GM18507 (cell line): ENCODE measurements at places on chromosomes 2 and 18.

- no peak for DNase-seq
Measured at GRCh38 chr18:29154758-29155725, 978.1 kb upstream of the CDH2 start.

- DNase-seq, result no peak
Measured at GRCh38 chr2:58968885-58969284, 727.8 kb upstream of the FANCL start.

DNA sequence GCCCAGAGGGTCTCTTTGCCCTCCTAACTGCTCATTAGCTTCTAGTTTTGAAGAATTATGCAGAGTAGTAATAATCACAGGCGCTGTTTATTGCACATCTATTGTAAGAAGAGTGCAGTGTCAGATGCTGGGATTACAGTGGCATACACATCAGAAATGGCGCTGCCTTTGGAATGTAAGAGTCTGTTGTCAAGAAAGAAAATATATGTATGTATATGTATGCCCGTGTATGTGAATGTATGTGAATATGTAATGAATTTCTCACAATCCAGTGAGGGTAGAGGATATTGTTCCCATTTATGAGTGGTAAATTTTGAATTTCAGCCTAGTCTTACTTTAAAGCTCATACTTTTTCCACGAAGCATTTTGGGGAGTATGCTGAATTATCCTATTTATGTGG, 127.5 kb downstream of the PARD3B start:
- DNase-seq, result no peak

DNA sequence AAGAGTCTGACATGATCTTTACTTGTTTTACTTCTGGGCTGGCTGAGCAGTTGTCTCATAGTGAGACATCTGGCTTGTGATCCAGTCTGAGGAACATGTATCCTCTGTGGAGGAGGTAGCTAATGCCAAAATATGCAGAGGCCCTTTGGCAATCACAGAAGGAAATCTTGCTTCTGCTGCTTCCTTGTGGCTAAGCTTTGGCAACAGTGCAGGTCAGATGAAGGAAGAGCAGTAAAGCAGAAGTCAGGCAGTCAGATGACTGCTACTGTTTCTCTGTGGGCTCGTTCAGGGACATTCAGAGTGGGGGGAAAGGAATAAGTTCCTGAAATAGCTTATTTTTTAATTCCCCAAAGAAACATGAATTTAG, 22.3 kb downstream of the DOK1 start:
- DNase-seq, result no peak

DNA sequence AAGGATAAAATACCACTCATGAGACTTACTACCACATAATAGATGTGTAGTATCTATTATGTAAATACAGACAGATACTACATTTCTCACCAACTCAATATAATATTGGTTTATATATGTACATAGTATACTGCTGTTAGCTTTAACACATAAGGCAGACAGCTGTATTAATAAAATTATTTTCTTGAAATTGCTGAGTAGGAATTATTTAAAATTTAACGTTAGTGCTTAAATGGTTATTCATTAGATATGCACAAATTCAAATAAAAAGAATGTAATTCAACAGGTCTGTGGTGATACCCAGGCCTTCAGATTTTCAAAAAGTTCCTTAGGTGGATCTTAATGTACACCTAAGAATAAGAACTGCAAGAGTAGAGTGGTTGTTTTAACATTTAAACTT, 59.0 kb downstream of the PRPF40A start:
- DNase-seq, result no peak

DNA sequence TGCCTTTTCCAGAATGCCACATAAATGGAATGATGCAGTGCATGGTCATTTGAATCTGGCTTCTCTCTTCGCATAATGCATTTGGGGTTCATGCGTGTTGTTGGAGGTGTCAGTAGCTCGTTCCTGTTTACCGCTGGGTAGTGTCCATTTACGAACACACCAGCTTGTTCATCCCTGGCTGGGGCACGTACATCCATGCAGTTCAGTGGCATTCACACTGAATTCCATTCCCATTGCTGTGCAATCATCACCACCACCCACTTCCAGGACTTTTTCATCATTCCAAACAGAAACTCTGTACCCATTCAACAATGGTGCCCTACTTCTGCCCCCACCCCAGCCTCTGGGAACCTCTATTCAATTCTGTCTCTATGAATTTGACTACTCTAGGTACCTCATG, 14.7 kb upstream of the CIDEA start:
- DNase-seq, result no peak

DNA sequence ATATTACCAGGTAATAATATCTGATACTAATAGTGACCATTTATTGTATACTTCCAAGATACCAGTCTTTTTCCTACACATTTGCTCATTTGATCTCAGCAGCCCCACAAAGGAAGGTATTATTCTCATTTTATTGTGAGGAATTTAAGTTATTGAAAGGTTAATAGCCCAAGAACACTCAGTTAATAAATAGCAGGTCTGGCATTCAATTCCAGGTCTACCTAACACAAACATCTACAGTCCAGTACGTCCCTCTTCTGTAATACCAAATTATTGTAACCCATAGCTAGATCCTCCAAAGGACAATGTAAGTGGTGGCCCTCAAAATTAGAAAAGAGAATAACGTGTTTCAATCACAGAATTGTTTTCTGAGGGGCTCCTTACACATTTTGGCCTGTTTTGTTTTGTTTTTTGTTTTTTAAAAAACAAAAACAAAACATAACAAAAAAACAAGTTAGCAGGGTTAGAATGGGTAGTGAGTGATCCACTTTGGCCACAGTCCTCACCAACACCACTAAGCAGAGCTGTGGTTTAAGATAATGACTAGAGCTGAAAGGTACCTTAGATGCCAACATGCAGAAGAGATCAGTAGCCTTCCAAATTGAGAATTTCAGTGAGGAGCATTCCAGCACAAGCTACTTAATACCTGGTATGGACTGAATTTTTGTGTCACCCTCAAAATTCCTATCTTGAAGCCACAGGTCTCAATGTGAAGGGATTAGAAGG, 137.5 kb downstream of the DYM start:
- DNase-seq, result no peak

GRCh38 chr2:178068823-178069454, 3.6 kb downstream of the PDE11A start:
- no peak for DNase-seq

GRCh38 chr2:119283873-119284331, 60.3 kb downstream of the STEAP3 start:
- DNase-seq, result no peak

GRCh38 chr2:71611781-71612527, 158.6 kb downstream of the DYSF start:
- DNase-seq, result no peak

DNA sequence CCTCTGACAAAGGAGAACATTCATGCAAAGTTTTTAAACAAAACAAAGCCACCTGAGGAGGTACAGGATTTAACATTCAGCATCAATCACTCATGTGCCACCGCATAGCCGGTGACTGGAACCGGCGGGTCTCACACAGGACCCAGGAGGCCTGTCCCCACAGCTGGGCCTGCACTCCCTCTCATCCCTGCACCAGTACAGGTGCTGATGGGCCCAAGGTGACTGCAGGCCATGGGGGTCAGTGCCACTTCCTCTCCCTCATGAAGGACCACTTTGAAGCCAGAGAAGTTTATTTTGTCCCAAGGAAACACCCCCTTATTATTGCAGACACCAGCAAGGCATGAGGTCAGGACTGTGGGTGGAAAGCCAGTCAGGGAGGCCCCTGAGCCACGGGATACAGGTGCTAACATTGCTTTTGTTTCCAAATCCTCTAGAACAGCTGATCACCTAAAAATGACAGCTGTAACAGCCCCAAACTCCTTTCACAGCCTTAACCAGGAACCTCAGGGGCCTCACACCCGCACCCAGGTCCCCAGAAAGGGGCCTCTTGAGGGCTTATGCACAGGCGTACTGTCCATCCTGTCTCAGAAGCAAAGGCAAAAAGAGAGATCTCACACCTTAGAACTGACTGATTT, 14.0 kb downstream of the PARD6G start:
- no peak for DNase-seq

DNA sequence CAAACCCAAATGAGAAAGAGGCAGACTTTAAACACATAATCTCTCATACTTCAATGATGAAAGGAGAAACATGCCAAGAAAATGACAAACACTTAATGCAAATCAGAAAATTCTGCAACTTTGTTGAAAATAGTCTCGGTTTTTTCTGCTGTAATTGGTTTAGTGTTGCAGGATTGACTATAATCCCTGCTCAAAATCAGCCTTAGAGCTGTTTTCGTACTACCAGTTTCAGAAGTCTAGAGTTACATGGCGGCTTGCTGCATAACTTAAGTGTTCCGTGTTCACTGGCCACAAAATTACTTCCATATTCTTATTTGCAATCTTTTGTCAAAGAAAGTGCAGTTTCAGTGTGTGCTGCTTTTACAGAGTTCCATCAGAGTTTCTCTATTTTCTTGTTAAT, 48.9 kb upstream of the ITGAV start:
- no peak for DNase-seq
